ENCODE measurements at places on chromosomes 13 and 19.
A peak's percentile ranks its signal among the peaks of the same experiment; 100 is the strongest.

- no peak for DNase-seq
Measured at GRCh38 chr13:74930402-74931165, 551.4 kb downstream of the TBC1D4 start.

DNA sequence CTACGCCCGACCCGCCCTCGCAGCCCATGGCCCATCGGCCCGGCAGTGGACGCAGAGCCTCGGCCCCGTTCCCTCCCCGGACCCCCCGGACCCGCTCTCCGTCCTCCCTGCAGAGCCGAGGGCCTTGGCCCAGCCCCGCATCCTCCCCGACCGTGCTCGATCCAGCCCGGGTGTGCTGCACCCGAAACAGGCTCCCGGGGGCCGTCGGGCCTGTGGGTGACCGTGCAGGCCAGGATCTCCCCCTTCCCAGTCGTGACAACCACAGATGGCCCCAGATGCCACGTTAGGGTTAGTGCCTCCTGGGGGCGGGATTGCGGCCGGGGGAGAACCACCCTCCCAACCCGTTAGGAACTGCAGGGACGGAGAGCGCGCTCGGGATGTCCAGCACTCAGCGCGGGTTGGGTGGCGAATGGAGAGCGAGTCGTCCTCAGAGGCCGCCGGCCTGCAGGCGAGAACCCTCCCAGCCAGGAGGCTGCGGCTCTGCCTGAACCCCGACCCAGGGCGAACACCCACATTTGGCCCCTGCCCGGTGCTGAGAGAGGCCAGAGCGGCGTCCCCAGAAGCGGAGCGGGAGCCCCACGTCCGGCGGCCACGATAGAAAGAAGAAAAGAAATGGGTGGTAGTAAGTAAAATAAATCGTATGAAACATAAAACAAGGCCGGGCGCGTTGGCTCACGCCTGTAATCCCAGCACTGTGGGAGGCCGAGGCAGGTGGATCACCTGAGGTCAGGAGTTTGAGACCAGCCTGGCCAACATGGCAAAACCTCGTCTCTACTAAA, 6.7 kb upstream of the MADCAM1 start:
- DNase-seq = no peak

GRCh38 chr19:48363500-48363809, 285 bp downstream of the TMEM143 start:
- DNase-seq = no peak

DNA sequence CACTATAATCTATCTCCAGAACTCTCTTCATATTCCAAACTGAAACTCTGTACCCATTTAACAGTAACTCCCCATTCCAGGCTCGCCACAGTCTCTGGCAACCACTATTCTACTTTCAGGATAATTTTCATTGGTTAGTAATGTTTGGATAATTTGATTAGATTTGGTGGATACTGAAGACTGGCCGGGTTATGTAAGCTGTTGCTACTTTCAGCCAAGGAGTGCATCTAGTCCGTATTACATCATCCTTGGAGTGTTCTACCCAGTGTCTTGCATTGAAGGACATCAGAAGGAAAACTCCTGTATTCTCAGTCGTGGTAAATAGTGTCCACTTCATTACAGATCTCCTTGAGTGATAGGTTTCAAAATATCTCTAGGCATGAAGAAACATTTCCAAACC, 60.5 kb downstream of the PCCA start:
- DNase-seq = no peak

- DNase-seq = no peak
Measured at GRCh38 chr19:10815007-10815536, 20.9 kb downstream of the TMED1 start.

DNA sequence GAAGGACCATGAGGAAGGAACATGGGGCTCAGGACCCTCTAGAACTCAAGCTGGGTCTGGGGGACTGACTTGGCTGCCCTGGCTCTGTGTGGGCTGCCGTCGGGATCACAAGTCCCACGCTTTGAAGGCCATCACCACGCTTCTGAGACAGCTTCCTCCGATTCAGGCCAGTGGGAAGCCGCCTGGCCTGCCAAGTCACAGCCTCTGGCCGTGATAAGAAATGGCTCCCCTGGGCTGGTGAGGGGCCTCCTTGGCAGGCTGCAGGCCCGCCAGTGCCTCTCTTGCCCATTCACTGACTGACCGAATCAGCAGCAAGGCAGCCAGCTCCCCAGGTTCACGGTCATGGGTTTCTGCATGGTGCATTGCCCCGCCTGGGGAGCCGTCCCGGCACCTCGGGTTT, 48.8 kb downstream of the COMP start:
- no peak for DNase-seq

- DNase-seq = peak; percentile 45
Measured at GRCh38 chr19:41325947-41326706, 16.2 kb downstream of the CCDC97 start.

GRCh38 chr13:53088871-53089270, 60.3 kb downstream of the OLFM4 start:
- no peak for DNase-seq

- DNase-seq = no peak
Measured at GRCh38 chr13:77545626-77546412, 10.3 kb downstream of the SCEL start.

GRCh38 chr13:30042891-30043630, 192.6 kb upstream of the UBL3 start:
- DNase-seq = no peak

DNA sequence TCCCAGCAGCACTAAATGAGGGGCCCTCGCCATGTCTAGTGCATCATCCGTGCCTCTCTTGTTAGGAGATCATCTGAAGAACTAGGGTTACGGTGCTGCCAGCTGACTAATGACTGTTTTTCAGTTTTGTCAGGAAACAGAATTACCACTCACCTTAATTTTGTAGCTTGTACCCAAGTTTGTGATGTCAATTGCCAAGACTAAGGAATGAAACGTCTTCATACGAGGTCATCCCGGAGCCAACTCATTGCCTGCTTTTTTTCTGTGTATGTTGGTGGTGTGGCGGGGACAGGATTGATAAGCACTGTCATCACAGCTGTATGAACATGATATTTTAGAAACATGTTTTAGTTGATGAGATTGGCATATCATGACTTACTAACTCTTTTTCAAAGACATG, 100.6 kb downstream of the TNFRSF19 start:
- no peak for DNase-seq

- DNase-seq = peak; percentile 90
Measured at GRCh38 chr19:9914315-9915207, 21.8 kb downstream of the OLFM2 start.

GRCh38 chr13:110138700-110139036, 168.3 kb downstream of the COL4A1 start:
- no peak for DNase-seq

DNA sequence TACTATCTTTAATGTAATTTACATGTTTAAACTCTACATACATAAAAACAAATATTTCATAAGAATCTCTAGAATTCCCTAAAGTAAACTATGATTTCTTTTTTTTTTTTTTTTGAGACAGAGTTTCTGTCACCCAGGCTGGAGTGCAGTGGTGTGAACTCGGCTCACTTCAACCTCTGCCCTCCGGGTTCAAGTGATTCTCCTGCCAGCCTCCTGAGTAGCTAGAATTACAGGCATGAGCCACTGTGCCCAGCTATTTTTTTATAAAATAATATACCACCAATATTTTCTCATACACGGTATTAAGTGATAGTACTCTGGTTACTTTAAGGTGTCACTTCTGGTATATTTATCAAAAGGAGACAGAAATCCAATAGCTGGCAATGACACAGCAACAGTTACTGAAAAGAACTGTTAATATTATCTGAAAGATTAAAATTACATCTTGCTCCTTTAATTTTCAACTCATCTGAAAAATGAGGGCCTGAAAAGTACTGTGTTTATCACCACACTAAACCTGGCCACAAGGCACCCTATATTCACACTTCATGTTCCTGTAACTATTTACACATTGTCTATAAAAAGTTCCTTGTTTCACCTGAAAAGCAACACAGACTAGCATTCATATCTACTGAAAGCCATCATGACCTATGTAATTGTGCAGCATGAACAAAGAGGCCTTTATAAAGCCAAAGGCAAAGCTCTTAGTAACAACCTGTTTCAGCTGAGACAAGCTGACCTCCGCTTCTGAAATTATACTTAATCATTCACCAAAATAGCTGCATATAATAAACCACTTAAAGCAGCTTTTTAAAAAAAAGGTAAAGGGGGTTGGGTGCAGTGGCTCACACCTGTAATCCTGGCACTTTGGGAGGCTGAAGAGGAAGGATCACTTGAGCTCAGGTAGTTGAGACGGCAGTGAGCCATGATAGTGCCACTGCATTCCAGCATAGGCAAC, 106.1 kb downstream of the SLC25A15 start:
- no peak for DNase-seq

- DNase-seq = no peak
Measured at GRCh38 chr13:33710924-33711323, 107.0 kb upstream of the RFC3 start.

DNA sequence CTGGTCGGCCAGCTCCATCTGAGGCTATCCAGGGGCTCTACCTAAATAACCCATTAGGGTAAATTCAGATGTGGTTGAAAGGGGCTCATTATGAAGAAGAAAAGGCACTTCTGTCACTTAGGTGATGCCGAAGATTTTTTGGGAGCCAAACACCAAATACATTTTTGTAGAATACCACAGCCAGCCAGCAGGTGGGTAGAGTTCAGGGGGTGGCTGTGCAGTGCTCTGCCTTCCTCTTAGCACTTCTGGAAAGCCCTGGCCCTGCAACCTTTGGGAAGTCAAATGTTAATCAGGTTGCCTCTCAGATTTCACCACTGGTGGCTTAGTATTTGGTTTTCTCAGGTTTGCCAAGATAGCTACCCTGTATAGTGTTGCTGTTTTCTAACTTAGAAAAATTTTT, 18.5 kb upstream of the GPR18 start:
- no peak for DNase-seq

- DNase-seq = no peak
Measured at GRCh38 chr13:98368019-98368418, 190.9 kb upstream of the RNF113B start.

DNA sequence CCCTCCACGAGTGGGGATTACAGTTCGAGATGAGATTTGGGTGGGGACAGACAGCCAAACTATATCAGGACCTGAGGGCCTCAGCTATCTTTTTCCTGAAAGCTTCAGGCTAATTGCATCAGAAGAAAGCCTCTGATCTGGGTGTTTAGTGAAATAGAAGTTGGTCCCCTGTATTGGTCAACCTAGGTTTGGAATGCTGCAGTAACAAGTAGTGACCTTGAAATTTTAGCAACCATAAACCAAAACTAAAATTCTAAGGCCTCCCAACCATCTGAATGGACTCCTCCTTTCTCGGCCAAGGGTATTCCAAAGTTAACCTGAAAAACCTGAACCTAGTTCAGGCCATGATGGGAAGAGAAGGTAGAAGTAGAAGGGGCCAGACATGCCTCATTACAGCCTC, 34.9 kb upstream of the OR10H1 start:
- no peak for DNase-seq

DNA sequence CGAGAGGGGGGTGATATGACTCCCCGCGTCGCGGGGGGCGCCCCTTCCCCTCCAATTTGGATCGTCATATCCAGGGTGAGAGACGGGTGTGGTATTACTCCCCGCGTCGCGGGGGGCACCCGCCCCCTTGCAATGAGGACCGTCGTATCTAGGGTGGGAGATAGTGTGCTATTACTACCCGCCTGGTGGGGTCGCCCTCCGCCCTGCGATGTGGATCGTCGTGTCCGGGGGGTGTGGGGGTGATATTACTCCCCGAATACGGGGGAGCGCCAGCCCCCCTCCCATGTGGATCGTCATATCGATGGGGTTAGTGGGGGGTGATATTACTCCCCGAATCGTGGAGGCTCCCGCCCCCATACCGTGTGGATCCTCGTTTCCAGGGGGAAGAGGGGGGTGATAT, 29.2 kb upstream of the RGCC start:
- peak; percentile 35 for DNase-seq

DNA sequence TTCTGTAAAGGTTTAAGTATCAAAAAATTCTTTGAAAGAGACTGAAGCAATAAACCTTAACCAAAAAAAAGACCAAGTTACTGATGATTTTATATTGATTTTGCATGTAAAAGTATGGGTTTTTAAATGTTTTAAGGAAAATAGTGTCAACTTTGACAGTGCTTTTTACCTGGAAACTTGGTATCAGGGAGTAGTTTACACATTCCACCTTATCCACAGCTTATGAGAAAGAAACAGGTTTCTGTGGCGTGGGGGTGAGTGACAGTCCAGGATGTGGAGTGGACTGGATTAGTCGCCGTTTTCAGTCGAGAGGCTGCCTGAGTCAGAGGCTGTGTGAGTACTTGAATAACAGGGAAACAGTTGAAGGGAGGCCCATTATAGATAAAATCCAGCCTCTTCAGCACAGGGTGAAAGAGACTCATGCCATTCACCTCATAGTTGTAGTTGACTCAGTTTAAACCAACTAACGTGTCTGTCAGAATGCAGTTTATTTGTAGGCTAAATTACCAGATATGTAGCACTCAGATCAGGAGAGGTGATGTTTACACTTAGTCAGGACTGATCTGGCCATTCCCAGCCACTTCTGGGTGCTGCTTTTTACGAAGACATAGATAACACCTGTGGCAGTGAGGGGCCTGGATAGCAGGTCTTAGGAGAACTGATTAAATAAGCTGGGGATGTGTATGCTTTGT, 595 bp upstream of the GPR183 start:
- peak; percentile 89 for DNase-seq

DNA sequence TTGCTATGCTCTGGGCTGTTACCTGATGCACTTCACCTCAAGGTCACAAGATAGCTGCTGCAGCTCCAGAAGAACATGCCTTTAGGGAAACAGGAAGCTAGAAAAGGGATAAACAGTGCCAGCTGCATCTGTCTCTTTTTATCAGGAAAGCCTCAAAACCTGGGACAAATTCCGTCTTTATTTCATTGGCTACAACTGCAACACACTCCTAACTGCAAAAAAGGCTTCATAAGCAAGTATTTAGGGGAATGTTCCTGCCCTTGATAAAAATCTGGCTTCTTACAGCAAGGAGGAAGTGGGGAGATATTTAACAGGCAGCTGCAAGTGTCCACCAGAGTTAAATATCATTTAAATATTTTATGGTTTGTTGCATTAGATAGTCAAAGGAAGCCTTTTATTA, 34.2 kb upstream of the SERTM1 start:
- no peak for DNase-seq

GRCh38 chr13:56317841-56318240, 822.9 kb upstream of the PRR20A start:
- DNase-seq = no peak

DNA sequence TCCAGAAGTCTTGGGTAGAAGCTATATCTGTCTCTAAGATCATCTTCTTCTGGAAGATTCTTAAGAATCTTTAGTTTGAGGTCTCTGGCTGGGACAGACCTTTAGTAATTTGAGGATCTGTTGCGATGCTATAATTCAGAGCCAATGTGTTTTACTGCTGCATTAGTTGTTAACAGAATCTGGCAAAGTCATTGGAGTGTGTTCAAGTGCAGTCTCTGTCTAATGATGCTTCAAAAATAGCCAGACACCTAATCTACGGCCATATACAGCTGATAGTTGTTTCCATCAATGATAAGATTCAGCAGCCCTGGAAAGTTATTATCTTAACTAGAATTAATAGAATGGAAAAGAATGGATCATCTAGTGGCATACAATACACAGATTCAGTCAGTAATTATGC, 72.6 kb downstream of the CDK8 start:
- DNase-seq = no peak

DNA sequence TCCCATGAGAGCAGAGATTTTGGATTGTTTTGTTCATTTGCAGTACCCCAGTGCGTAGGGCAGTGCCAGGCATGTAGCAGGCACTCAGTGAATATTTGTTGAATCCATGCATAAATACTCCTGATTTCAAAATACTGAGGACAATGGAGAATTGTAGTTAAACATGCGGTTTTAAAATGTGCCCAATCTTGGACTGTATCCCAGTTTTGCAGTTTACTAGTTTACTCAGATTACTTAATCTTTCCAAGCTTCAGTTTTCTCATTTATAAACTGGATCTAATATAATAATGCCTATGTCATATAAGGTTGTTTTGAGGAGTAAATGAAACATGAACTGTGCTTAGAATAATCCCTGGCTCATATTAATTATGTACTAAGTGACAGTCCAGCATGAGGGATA, 39.0 kb downstream of the RCBTB2 start:
- no peak for DNase-seq

Data from activated naive CD4-positive, alpha-beta T cell treated with anti-CD3 and anti-CD28 coated beads for 36 hours (primary cell).